ENCODE measurements at places on chromosomes 2 and 18. TPM values are rescaled to one million over a fixed set of nuclear protein-coding genes. Genes with fewer than 3 reads are reported as not detected.

DNA sequence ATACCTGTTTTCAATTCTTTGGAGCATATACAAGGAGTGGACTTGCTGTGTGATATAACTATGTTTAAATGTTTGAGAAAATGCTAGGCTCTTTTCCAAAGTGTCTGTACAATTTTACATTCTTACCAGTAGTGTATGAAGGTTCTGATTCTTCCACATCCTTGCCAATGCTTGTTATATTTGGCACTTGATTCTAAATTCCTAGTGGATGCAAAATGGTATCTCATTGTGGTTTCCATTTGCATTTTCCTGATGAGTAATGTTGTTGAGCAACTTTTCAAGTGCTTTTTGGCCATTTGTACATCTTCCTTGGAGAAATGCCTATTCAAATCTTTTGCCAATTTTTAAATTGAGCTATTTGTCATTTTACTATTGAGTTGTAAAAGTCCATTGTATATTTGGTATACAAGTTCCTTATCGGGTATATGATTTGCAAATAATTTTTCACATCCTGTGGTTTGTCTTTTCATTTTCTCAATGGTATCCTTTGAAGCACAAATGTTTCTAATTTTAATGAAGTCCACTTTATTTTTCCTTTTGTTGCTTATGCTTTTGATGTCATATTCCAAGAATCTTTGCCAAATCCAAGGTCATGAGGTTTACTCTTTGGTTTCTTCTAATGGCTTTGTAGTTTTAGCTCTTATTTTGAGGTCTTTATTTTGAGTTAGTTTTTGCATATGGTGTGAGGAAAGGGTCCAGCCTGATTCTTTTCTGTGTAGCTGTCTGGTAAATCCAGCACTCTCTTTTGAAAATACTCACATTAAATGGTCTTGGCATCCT lies 33.2 kb upstream of the CWC22 start:
- no peak for DNase-seq

GRCh38 chr2:101401906-101402305 lies 14.6 kb upstream of the CREG2 start:
- DNase-seq = no peak

GRCh38 chr2:35530615-35531135 lies 824.9 kb upstream of the CRIM1 start:
- no peak for DNase-seq

GRCh38 chr2:231531883-231532755 lies 1.9 kb upstream of the NMUR1 start:
- no peak for DNase-seq

- no peak for DNase-seq
These were observed 7.0 kb downstream of the TMEM131 start for GRCh38 chr2:97988722-97989121.

- DNase-seq = no peak
These were observed 133.4 kb upstream of the RND3 start for GRCh38 chr2:150620855-150621254.

- no peak for DNase-seq
These were observed 40.9 kb upstream of the ALKAL2 start for GRCh38 chr2:328761-329160.

GRCh38 chr18:7889515-7889914 lies 322.4 kb downstream of the PTPRM start:
- no peak for DNase-seq

GRCh38 chr2:10003206-10004125 lies 39.9 kb upstream of the KLF11 start:
- DNase-seq = no peak

GRCh38 chr2:240906141-240906910 lies at the start of gene CROCC2:
CROCC2 (plus strand) TSS chr2:240906336; CDS start chr2:240906514, 178 bp downstream.
- DNase-seq = no peak

DNA sequence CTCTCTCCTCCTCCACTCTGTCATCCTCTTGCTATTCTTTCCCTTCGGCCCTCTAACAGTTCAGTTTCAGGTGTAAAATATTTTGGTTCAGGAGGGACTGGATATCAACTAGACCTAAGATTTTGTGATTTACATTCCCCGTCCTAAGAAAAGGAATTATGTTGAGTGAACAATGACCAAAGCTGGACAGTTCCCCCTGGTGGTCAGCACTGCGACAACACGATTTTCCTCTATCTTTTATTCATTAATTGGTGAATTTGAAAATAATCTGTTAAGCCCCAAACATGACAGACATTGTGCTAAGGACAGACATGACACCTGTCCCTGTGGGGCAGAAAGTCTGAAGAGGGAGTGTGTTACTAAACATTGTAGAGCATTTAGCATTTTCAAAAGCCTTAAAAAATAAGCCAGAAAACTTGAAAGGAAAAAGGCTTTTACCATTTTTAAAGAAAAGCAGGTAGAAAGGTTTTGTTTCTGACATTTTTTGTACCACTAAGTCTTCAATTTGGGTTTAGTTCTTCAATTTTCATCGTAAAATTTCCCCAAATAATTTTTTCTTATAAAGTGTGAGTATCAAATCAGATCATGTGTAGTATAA lies 28.4 kb upstream of the GTF2A1L start:
- no peak for DNase-seq

FAM228A gene
- 0.80 TPM for total RNA-seq

ZSWIM2 gene
- not detected for total RNA-seq

PRKAG3 gene
- total RNA-seq = not detected

REEP1 gene
- 14.2 TPM for total RNA-seq

SCN9A gene
- total RNA-seq = 23.7 TPM

All from progenitor cell of endocrine pancreas (in vitro differentiated cells).